NCI-H1694 (cell line): ENCODE measurements at places on chromosomes 6 and 20.

- DNase-seq, result no peak
Measured at GRCh38 chr20:15916623-15917022, 656.6 kb downstream of the KIF16B start.

DNA sequence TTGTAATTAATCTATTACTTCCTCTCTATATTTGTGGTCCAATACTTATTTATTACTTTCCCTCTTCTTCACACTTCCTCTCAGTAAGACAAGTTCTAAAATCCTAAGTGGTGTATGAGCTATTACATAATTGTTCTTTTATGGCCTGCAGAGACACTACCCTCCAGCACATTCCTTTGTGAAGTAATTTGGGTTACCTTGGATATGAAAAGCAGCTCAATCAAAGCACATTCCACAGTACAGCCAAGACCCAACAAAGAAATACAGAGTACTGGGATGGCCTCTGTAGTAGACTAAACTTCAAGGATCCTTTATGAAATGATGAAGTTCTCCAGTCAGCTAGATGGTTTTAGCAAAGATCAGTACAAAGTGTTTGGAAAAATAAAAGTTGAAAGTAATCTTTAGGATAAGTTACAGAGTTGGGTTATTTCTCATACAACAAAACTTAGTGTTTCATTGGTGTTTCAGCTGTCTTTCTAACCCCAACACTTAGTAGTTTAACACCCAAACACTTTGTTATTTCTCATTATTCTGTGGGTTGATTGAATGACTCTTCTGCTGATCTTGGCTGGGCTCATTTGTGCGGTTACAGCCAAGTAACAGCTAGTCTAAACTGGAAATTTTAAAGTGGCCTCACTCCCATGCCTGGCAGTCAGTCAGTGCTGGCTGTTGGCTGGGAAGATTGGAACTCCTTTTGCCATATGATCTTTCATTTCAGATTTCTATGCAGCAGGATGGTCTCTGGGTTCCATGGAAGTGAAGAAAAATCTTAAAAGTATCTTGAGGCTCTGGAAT, 161.5 kb upstream of the POU3F2 start:
- no peak for DNase-seq

- no peak for DNase-seq
Measured at GRCh38 chr6:27837625-27838057, 74.6 kb downstream of the OR2B2 start.

- DNase-seq, result peak; percentile 28
Measured at GRCh38 chr20:10225439-10226060, 6.9 kb downstream of the SNAP25 start.

DNA sequence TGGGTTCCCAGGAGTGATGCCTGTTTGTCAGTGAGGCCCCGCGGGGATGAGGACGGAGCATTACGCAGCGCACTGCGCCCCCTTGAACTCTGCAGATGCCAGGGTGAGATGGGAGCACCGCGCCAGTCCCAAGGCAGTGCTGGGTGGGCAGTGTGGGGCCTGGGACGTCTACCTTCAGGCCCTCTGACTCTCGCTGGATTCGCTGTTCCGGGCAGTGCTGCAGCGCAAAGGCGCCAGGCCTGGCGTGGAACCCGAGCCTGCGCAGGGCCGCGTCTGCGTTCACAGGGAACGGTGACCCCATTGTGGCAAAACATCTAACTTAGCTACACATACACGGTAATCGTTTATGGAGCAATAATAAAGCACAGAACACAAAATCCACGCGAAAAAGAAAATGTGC, 257.3 kb downstream of the QKI start:
- no peak for DNase-seq

DNA sequence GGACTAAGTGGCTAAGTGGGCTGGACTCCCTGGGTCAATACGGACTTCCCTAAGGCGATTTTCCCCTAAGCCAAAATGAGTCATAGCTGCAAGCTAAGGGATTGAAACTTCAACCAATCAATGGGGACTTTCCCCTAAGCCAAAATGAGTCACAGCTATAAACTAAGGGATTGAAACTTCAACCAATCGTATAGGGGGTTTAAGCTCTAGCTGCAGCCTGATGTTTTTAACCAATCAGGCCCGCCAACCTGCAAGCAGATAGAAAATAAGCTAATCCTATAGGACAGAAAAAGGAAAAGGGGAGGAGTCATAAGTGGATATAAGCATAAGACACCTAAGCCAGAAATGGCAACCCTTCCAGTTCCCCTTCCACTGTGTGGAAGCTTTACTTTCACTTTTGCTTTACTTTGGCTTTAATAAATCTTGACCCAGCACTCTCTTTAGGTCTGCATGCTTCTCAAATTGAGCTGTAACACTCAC, 655.0 kb upstream of the HS3ST5 start:
- no peak for DNase-seq

GRCh38 chr6:38481211-38481836, 158.4 kb downstream of the BTBD9 start:
- no peak for DNase-seq

GRCh38 chr6:2344319-2344905, 99.0 kb upstream of the GMDS start:
- no peak for DNase-seq

DNA sequence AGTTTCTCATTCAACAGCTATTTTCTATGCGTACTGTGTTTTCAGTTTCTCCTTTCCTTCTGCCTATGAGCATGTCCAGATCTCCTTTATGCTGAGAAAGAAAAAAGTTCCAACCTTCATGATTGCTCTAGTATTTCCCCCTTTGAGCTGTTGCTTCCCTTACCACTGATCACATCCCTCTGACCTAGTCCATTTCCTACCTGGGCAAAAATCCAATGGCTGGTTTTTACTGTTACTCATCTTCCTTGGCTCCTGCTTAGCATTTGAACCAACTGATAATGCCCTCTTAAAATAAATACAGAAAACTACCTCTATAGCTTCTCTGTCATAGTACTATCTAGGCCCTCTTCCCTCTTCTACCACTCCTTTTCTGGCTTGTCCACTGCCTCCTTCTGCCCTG, 6.0 kb downstream of the RFX6 start:
- no peak for DNase-seq

DNA sequence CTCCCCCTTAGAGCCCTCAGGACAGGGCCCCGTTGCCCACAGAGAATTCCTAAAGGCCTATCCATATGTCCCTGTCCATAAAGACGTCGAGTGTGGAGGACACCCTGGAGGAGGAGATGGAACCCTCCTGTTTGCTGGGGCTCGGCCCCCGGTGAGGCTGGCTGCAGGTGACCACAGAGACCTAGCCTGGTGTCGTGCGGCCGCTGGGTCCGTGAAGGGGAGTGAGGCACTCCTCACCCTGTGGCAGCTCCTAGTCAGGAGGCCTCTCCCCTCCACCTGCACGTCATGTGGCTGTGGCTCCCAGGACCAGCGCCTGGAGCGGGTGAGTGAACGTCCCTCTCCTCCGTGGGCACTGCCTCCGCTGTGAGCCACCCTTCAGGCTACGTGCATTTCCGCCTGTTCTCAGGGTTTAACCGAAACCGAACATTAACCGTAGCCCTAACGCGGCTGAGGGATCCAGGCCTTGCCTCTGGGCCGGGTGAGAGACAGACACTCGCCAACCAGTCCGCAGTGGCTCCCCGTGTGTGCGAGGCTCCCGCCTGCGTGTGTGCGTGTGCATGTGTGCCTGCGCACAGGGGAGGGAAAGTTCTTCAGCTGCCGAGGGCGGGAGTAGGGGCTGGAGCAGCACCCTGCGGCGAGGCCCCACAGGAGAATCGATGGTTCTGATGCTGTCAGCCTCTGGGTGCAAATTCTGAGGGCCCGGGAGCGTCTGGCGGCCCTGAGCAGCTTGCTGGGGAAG, 5.9 kb upstream of the TCEA2 start:
- no peak for DNase-seq

- no peak for DNase-seq
Measured at GRCh38 chr6:116210750-116211425, 43.0 kb downstream of the TSPYL4 start.

- no peak for DNase-seq
Measured at GRCh38 chr20:1657556-1658334, at the start of gene SIRPG. Gene SIRPG (minus strand): TSS chr20:1657779. CDS start chr20:1657714, 65 bp downstream.

DNA sequence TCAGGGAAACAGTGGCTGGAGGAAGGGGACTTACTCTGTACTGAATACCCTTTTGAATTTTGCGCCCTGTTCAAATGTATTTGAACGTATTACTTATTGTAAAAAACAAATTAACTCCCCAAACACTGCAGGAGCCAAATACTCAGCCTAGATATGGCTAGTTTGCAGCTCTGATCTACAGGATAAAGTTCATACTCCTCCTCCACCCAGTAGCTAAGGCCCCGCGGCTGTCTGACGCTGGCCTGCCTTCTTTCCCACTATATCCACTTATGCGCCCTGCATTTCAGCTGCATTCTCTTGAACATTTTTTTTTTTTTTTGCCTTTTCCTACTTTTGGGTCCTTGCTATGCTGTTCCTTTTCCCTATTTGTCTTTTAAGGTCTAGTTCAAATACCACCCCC, 6.5 kb downstream of the GSS start:
- no peak for DNase-seq

DNA sequence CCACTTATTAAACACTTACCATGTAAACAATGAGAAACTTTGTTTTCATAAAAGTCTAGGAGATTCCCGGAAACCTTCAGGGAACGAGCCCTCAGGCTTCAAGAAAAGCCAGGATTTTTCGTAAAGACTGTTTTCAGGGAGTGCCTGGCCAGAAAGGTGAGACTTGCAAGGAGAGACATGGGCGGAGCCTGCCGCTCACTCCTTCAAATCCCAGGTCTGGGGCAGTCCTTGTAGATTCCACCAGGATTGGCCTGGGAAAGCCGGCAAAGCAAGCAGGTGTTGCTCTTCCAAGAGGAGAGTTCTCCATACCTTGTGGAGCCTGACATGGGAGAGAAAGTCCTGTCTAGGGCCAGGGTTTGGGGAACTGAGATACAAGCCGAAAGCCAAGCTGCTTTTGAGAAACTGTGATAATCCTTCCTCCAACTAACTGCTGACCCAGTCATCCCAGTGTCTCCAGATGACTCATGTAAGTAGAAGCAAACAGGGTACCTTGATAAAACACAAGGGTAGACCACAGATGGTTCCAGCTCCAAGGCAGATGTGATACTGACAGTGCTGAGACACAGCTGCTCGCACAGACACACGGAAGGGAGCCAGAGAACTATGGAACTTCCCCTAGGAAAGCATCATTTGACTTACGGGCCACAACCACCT, 69.4 kb upstream of the NAA20 start:
- DNase-seq, result no peak

DNA sequence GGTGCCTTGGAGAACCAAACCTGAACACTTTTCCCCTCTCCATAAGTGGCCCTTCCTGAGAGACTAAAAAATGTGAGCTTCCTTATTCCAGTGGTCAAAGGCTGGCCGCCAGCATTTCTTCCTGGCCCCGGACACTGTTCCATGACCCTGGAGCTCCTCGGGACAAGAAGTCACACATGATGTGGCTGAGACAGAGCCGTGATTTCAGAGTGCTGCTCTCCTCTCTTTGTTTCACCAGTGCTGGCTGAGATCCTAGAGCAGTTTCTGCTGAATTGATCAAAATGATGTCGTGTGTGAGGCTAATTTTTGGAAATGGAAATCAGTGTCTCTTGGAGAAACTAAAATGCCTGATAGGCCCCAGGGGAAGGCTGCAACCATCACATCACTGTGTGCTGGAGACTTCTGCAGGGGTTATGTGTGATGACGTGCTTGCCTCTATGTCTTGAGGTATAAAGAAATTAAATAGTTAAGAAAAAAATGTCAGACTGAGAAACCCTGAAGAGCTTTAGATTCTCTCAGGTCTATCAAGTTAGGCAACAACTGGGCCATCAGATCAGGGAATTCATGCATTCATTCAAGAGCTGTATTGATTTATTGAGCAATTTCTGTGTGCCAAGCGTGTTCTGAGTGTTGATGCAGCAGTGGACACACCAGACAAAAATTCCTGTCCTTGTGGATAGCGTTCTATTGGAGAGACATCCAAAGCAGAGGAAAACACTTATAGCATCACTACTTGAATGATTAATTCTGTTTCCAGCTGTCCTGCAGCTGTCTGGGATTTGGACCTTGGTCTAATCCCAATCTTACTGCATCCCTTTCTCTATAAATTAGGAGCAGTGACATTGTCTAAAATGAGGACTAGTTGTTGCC, 72.7 kb upstream of the CCN6 start:
- no peak for DNase-seq

GRCh38 chr20:24672886-24673677, 203.7 kb downstream of the SYNDIG1 start:
- DNase-seq, result no peak

DNA sequence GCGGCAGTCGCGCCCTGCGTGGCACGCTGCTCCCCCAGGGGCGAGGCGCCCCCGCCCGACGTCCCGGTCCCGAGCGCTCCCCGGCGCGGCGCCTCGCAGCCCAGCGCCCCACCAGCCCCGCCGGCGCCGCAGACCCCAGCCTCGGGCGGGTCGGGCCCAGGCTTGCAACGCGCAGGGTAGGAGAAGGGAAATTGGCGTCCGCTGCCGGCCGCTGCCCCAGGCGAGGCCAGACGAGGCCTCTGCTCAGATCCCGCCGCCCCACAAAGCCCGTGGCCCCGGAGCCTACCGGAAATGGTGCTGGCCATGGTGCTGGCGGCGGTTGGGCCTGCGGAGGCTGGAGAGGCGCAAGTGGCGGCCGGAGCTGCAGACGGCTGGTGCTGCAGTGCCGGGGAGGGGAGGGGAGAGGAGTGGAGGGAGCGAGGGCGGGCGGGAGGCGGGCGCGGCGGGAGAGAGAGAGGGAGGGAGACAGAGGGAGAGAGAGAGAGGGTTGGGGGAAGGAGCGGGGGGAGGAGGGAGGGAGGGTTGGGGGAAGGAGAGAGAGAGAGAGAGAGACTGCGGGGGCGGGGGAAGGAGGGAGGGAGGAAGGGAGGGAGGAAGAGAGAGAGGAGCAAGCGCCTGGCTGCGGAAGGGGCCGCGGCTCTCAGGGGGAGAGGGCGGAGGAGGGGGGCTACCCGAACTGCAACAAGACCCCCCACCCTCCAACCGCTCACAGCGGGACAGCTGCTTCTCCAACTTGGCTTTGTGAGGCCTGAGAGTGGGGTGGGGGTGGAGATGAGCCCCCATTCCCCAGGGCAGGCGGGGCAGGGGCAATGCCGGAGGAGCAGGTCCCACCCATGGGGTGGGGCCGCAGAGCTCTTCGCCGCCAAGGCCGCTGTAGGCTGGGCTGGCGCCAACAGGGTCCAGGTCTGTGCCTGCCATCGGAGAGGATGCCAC, at the start of gene STMN3:
Gene STMN3, minus strand, starts transcription at position 384 of the 933 bp plus-strand sequence. Its CDS starts 79 bp downstream, at position 305.
- peak; percentile 79 for DNase-seq

GRCh38 chr6:134177236-134177635, 124.8 kb upstream of the SLC2A12 start:
- DNase-seq, result no peak

- no peak for DNase-seq
Measured at GRCh38 chr6:153790048-153790447, 249.0 kb upstream of the OPRM1 start.

GRCh38 chr6:36130667-36131510, 576 bp downstream of the MAPK13 start:
- no peak for DNase-seq

- no peak for DNase-seq
Measured at GRCh38 chr6:168783720-168784119, 342.7 kb downstream of the SMOC2 start.

- DNase-seq, result no peak
Measured at GRCh38 chr6:105733556-105734162, 330.8 kb upstream of the PREP start.

- no peak for DNase-seq
Measured at GRCh38 chr20:59764037-59764436, 159.7 kb downstream of the PHACTR3 start.
